ENCODE measurements at places on chromosomes 3 and 15.

DNA sequence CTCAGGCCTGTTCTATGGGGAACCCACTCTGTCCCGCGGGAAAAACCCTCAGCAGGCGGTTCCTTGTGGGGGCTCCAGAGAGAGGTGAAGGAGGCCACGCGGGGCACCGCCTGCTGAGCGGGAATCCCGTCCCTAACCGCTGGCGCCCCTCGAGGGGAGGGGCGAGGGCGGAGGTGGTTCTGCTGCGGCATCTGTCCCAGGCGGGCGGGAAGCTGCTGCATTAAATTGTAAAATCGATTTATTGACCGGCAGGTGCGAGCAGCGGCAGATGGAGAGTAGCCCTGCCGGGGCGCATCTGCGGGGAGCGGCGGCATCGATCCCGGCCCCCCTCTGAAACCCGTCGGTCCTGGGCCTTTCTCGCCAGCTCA lies 3.7 kb upstream of the DLL4 start:
- DNase-seq, result no peak

GRCh38 chr3:27034255-27034654 lies 334.9 kb downstream of the NEK10 start:
- DNase-seq, result no peak

DNA sequence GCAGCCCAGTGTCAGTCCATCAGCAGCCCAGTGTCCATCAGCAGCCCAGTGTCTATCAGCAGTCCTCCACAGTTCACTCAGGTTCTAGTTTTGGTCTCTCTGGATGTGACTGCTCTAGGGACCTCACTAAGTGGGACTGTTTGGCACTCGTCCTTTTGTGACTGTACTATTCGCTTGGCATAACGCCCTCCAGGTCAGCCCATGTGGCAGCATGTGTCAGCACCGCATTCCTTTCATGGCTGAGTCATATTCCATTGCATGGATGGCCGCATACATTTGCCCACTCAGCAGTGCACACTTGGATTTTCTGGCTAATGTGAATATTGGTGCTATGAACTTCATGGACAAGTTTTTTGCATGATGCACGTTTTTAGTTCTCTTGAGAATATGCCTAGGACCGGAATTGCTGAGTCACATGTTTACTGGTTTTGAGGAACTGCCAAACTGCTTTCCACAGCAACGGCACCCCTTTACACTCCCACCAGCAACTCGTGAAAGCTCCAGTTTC lies 16.4 kb downstream of the CHST13 start:
- peak; percentile 59 for DNase-seq

- DNase-seq, result no peak
Observed at GRCh38 chr15:48062148-48062872, 58.5 kb upstream of the SLC24A5 start.

GRCh38 chr15:59199626-59200465 lies 6.8 kb upstream of the LDHAL6B start:
- DNase-seq, result no peak

GRCh38 chr3:52983336-52983807 lies 62.5 kb downstream of the SFMBT1 start:
- no peak for DNase-seq

GRCh38 chr3:89289574-89290190 lies 182.3 kb downstream of the EPHA3 start:
- DNase-seq, result no peak

DNA sequence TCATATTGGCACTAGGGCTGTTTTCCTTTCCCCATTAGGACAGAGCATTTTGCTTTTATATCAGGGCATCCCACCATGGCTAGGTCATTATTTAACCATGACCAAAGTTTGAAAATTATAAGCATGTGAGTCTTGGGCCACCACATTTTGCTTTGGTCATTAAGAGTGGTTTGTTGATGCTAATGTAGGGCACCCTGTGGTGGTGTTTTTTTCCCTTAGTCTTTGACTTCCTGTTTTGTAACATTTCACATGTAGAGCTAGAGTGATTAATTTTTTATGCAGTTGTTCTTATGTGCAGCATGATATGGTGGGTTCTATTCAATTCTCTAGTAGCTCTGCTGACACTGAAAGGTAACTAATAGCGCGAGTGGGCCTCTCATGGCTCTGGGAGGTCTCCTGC lies 249.6 kb upstream of the ROBO1 start:
- no peak for DNase-seq

DNA sequence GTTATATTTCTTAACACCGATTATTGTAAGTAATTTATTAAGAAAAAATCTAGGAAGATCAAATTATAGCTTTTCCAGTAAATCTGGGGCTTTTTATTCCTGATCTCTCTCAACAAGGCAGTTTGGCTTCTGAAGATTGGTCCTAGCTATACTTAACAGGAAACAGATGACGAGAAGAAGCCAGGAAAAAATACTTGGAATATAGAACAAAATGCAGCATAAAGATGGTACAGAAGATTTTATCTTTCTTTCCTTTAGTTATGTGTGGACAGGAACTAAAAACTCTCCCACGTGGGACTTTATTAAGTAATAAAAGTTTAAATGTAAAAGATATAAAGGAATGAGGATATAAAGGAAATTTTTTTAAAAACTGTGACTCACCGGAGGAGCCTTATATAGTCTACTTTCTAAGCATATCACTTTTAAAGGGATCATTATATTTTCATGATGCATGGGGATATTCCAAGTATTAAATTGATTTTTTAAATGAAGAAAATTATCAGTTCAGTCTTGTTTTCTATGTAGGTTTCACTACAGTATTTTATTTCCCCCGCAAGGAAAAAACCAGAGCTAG lies 8.2 kb downstream of the B3GNT5 start:
- no peak for DNase-seq

DNA sequence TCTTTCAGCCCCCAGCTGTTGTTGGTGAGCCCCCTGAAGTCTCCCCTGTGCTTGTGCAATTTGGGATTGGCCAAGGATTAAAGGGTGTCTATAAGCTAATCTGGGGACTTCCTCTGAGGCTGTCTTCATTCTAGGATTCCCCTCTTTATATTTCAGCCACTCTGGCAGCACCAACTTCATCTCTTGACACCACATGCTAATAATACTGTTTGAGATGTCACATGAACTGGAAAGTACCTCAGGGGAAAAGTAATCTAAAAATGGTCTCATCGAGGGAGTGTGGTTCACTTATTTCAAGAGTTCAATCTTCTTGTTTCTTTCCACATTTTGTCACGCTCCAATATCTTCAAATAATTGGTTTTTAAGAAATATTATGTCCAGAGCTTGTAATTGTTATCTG lies 279.2 kb upstream of the TMC3 start:
- DNase-seq, result no peak

- DNase-seq, result no peak
Observed at GRCh38 chr3:149085828-149086231, 503 bp downstream of the HLTF start.

DNA sequence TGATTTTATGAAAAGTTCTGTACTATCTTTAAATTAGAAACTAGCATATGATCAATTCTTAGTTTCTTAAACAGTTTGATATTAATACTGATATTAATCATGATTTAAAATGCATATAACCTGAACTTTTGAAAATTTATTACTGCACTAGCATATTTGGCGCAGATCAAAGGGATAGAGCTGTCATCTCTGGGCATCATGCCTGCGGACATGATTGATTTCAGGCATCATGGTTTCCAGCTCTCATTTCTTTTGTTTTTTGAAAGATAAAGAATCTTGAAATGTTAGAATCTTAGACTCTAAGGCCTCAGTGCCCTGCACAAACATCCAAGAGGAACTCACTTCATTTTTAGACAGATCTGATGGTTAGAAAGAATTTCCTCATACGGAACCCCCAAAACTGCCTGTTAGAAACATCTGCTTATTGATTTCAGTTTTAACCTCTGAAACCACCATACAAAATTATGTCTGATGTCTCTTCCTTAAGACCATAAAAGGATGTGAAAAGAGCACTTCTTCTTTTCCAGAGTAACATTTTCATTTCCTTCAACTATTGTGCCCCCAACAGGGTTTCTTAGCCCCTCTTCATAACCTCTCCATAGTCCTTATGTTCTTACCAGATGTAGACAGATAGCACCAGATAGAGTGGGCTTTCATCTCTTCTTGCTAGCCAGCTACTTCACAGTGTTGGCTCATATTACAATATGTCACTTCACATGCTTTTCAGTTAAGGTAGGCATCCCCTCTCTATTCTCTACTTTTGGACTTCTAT lies 110.8 kb downstream of the BBX start:
- no peak for DNase-seq

DNA sequence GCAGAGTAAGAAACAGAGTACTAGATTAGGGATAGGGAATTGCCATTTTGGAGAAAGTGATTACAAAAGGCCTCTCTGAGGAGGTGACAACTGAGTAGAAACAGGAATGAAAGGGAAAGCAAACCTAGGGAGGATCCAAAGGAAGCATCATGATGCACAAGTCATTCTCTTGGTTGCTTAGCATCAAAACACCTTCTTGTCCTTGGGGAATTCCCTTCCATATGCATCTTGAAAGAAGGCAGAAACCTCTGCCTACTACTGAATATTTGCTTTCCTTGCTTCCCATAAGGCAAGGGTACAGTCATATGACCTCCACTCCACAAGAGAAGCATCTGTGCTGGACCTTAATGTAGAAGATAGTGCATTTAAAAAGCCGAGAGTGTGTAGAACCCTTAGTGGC lies 24.1 kb downstream of the GABPB1 start:
- no peak for DNase-seq

GRCh38 chr3:67655364-67656121 lies 1.1 kb upstream of the SUCLG2 start:
- DNase-seq, result peak; percentile 63

- no peak for DNase-seq
Observed at GRCh38 chr15:36347272-36347858, 232.1 kb upstream of the CDIN1 start.

- DNase-seq, result no peak
Observed at GRCh38 chr3:127711021-127711695, 38.4 kb downstream of the ABTB1 start.

GRCh38 chr15:92122259-92122658 lies 268.8 kb downstream of the SLCO3A1 start:
- DNase-seq, result no peak

DNA sequence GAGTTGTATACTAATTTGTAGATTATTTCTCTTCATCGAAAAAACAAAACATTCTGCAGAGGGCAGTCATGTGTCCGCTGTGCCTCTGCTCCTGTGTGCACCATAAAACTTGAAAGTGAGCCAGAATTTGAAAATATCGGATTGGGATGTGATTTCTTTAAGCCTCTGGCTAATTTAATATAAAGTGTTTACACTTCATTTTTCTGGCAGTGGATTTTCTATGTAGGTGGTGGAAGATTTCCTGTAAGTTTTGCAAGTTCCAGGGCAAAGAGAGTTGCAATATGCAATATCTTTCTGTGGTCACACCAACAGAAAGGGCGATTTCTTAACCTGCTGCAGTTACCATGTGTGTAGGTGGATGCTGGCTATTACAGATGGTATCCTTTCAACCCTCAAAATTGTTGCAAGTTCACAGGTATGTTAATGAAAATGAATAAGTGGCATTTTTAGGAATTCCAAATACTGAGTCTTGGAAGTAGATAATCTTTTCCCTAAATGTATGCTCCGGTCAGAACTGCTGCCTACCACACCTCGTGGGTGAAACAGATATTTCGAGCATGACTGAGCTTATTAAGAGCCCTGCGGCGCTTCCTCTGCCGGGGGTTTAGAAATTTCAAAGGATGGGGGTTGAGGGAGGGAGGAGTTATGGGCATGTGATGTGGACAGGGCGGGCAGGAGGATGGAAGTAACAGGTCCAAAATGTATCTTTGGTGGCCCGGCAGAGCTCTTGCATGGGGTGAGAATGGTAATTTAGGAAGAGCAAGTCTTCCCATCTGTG lies 134.0 kb downstream of the PGPEP1L start:
- no peak for DNase-seq

- DNase-seq, result no peak
Observed at GRCh38 chr3:149016669-149017541, 25.6 kb downstream of the GYG1 start.

DNA sequence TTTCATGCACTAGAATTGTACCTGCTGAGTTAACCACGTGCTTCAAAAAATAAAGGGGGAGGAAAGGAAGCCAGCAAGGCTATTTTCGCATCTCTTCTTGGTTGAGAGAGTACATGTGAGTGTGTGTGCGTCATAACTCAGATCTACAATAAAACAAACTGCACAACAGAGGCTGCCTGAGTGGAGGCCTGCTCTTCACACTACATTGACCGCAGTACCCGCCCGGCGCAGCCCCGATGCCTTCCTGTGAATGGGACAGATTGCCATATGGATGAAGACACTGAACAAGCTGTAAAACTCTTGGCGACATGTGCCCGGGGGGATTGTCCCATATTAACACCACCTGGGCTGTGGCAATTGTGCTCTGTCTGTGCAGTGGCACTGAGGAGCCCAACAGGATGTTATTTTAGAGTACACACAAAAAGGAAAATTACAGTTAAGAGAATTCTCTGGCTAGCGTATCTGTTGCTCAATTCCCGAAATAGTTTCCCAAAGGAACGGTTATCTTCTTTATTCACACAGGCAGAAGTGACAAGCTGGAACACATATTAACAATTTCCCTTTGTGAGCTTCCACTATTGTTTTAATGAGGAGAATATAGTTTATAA lies 551.5 kb downstream of the FOXP1 start:
- peak; percentile 66 for DNase-seq

DNA sequence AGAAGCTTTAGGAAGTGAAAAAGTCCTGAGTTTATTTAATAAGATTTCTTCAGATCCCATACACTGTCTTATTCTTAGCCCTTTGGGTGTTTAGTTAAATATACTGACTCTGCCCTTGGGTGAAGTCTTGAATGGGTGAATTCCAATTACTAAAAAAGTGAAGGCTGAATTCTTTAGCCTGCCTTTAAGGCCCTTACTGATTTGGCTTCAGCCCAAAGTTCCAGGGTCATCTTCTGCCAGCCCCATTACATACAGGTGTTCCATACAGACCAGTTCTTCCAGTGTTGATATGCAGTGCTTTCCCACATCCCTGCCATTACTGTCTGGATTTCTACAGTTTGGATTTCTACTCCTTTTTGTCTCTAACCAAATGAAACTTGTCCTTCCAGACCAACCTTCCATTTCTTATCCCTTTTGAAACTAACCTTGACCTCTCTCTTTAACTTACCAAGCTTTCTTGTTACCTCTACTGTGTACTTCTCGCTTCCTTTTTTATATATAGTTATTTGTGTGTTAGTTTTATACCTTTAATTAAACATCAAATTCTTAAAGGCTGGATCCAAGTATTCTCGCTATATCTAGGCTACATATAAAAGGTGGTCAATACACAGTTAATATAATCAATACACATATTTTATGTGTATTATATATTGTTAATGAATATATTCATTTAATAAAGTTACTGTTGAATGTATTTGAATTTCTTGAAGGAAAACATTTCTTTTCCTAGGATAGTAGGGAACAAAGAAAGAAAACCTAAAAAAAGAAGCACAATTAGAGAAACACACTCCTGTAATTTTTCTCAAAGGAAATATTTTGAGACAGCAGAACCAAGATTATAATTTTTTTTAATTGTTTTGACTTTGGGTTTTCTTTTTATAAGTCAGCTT lies 15.0 kb downstream of the MBNL1 start:
- DNase-seq, result no peak

DNA sequence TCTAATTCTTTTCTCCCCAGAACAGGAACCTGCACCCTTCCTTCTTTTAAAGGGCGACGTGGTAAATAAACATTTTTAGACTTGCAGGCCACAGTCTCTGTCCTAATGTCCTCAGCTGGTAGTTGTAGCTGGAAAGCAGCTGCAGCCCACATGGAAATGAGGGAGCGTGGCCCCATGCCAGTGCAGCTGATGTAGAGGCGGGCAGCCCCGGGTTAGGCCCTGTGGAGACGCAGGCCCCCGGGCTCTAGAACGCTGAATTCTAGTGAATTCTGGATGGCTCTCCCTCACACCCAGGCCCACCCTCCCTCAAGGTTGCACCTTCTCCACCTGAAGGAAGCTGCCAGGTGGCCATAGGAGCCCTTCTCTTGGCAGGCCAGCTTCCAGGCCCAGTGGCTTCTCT lies 52.3 kb downstream of the PGPEP1L start:
- DNase-seq, result no peak
